A549 treated with AZD2906 at 1 μM for 4 hours (cell line): ENCODE measurements at places on chromosomes 12 and 14. TPM values are rescaled to one million over a fixed set of nuclear protein-coding genes. Genes with fewer than 3 reads are reported as not detected.

The KRT80 gene
- 32.8 to 47.3 TPM (median 38.9 TPM) in 5 replicates for total RNA-seq

The HIGD1C gene
- total RNA-seq: not detected in 5 replicates

The IRF2BPL gene
- 12.8 to 17.9 TPM (median 17.1 TPM) in 5 replicates for total RNA-seq

The TOMM20L gene
- total RNA-seq: not detected in 5 replicates

The GAS2L3 gene
- total RNA-seq: 6.1 to 7.5 TPM (median 7.3 TPM) in 5 replicates

The RHOF gene
- 76.7 to 89.2 TPM (median 85.4 TPM) in 5 replicates for total RNA-seq

The KIF26A gene
- total RNA-seq: 2.5 to 4.7 TPM (median 3.8 TPM) in 5 replicates

The ABCD2 gene
- total RNA-seq: not detected in 5 replicates

The TCL1B gene
- total RNA-seq: not detected in 5 replicates

The TAS2R46 gene
- not detected in 5 replicates for total RNA-seq

The C12orf54 gene
- total RNA-seq: not detected in 5 replicates

The SLC17A8 gene
- total RNA-seq: 0.02 to 0.06 TPM in 2 of 5 replicates, not detected in the others

The STON2 gene
- 1.5 to 2.2 TPM (median 1.7 TPM) in 5 replicates for total RNA-seq

The SLC35F4 gene
- not detected in 5 replicates for total RNA-seq

The POTEM gene
- total RNA-seq: not detected in 5 replicates

The OAS3 gene
- total RNA-seq: 19.8 to 23.5 TPM (median 22.8 TPM) in 5 replicates

The GZMB gene
- total RNA-seq: not detected in 5 replicates

The ZBTB42 gene
- total RNA-seq: 2.4 to 3.3 TPM (median 3.0 TPM) in 5 replicates

The ANG gene
- total RNA-seq: 10.0 to 12.2 TPM (median 11.2 TPM) in 5 replicates
